Inflammatory macrophage (primary cell): ENCODE measurements at places on chromosomes 7 and 10.
A peak's percentile ranks its signal among the peaks of the same experiment; 100 is the strongest.

DNA sequence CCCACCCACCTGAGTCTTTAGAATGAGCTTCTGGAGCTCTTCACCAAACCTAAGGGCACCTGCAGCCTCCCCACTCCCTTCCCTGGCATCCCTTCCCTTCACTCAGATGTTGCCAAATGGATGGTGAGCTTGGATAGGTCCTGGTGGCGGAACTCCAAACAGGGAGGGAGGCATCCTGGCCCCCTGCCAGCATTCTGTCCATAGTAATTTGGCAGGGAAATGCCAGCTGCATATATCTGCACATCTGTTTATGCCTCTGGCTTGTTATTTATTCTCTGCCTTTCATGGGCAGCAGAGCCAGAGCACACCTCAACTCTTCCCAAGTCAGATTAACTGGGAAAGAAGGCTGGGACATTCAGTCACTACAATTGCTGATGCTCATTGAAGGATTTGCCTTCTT is 18.1 kb downstream of the KAZALD1 start:
- DNase-seq = no peak

- DNase-seq = peak; percentile 26
These were observed 97.9 kb upstream of the KLF14 start for GRCh38 chr7:130831817-130832481.

DNA sequence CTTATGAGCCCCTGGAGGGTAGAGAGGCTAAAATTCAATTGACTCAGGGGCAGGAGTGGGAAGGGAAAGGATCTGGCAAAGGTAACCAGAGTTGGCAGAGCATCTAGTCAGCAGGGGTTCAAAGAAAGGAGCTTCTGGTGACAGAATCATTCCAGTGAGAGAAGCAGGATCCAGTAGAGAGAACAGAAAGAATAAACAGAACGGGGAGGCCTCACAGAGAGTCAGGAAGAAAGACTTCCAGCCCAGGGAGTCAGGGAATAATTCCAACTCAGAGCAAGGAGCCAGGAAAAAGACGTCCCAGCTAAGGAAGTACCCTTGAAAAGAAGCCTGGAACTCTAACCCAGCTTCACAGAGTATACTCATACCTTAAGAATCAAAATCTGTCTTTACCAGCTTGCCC is 66.6 kb upstream of the CPXM2 start:
- DNase-seq = no peak

DNA sequence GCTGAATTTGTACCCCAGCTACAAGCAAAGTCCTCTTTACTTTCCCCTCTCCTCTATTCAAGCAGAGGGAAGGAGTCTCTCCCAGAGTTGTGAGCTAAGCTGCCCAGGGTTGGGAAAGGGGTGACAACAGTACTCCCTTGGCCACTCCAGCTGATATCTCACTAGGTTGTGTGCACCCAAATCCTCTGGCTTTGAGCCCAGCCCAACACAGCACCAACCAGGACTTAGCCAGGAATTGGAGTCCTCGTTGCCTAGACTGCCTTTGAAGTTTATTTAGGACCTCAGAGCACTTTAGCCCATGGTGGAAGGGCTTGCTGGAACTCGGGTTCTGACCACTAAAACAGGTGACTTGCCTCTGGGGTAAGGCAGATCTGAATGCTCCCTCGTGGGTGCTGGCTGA is 35.7 kb upstream of the DYNC1I1 start:
- DNase-seq = no peak

GRCh38 chr7:19117091-19117869 is at the start of gene TWIST1:
Gene TWIST1, minus strand, starts transcription at chr7:19117636. Its CDS starts 315 bp downstream, at chr7:19117321.
- DNase-seq = no peak

GRCh38 chr10:105288026-105288425 is 646.9 kb downstream of the SORCS3 start:
- DNase-seq = no peak
